HFFc6 (cell line): ENCODE measurements at places on chromosomes 7 and 10.

DNA sequence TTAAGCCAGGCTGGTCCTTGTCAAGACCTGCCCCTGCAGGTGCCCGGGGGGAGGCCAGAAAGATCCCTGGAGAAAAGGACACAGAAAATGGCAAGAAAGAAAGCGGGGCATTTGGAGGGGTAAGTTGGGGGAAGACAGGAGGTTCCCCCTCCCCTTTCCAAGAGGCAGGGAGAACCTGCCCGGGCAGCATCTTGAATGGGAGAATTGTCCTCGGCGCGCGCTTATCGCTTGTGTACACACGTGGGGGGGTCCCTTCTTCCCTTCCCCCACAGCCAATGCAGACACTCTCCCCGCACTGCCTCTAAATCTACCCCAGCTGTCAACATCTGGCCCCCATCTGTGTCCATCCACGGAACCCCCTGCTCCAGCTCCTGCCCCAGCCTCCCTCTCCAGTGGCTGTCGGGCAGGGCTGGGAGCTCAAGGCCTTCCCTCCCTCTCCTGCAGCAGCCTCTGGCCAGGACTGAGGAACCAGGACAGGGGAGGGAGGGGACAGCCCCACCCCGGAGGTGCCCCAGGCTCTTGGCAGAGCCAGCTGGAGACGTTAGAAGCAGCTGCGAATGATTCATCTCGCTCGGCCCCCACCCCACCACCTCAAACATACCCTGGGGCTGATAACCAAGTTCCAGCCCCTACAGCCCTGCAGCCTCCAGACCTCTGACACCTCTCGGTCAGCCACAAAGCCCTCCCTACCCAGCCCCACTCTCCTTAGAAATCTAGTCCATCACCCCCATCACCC, 25.3 kb downstream of the EPHB4 start:
- peaks cover 5% of the 10 kb centered on the region for H3K36me3 ChIP-seq
- H3K27me3 ChIP-seq, result peaks cover 17% of the 10 kb centered on the region
- peak; percentile 91 for DNase-seq
- H3K27ac ChIP-seq, result peak overlapping the region; percentile 58; the same call in 1 of the 2 replicates

DNA sequence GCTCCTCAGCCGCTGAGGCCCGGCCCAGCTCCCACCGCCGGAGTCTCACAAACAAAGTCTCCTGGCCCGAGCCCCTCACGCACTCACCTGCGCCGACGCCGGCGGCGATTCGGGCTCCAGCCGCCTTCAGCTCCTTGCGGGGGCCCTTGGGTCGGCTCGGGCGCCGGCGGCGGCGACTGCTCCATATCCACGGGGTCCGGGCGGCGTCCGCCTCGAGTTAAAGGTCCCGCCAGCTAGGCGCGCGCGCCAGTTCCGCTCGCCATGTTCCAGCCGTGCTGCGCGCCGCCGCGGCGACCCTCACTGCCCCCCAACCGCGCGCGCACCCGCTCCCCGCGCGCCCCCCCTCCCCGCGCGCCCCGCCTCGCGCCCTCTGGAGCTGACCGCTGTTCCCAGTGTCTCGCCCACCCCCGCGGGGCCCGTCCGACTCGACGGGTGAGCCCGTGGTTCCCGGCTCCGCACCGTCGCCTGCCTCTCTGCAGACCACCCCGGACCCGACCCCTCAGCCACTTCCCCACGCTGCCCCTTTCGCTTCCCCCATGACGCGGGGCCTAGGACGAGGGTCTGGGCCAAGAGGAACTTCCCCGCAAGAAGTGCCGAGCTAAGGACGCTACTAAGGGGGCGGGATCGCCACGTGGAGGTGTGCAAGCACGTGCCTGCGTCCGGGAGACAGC, 396.1 kb downstream of the ZNF33B start:
- no peaks in the 10 kb centered on the region for H3K4me1 ChIP-seq
- H3K36me3 ChIP-seq, result peaks cover 4% of the 10 kb centered on the region; the same call in 1 of the 2 replicates
- no peak overlapping the region for H3K27ac ChIP-seq
- DNase-seq, result no peak
- peaks cover 10% of the 10 kb centered on the region for H3K27me3 ChIP-seq

DNA sequence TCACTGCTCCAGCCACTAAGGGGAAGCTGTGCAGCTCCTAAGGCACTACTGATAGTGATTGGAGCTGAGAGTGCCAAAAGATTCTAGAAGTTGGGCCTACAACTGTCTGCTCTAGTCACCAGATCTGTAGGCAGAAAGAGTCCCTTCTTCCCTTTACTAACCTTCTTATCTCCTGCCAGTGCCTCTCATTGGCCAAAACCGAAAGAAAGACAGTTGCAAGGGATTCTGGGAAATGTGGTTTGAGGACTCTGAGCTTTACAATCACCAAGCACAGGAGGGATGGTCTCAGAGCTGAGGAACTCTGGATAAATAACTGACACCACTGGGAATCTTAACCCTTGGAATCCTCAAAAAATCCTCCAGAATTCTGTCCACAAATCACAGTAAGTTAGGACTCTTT, 615.8 kb downstream of the CCSER2 start:
- H3K36me3 ChIP-seq, result 0 out of 2 replicates have a peak, but pooled peaks cover 9% of the 10 kb centered on the region
- no peak overlapping the region for H3K27ac ChIP-seq
- no peak overlapping the region for H3K4me3 ChIP-seq
- H3K27me3 ChIP-seq, result no peaks in the 10 kb centered on the region
- H3K4me1 ChIP-seq, result no peaks in the 10 kb centered on the region

DNA sequence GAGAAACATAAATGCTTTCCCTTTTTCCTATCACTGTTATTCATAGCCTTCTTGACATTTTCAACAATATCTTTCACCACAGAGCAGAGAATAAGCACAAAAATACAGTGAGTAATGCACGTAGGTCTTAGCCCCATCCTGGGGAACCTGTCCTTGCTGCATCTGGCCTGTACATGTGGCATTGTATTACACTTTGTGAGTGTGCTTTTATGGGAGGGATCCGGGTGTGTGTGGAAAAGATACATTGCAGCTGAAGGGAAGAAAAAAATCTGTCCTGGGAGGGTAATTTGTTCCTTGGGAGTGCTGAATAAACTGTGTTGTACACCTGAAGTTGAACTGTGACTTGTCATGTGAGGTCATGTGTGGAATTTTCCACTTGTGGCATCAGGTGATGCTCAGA, 422.7 kb upstream of the LRGUK start:
- no peak overlapping the region for H3K4me3 ChIP-seq
- no peaks in the 10 kb centered on the region for H3K36me3 ChIP-seq
- 0 out of 2 replicates have a peak, but pooled peaks cover 2% of the 10 kb centered on the region for H3K27me3 ChIP-seq
- peaks cover 66% of the 10 kb centered on the region for H3K4me1 ChIP-seq

- no peak overlapping the region for H3K4me3 ChIP-seq
- no peak for DNase-seq
- peaks cover 35% of the 10 kb centered on the region for H3K27me3 ChIP-seq
- no peaks in the 10 kb centered on the region for H3K4me1 ChIP-seq
- H3K36me3 ChIP-seq, result no peaks in the 10 kb centered on the region
These were observed 56.4 kb downstream of the UNCX start for GRCh38 chr7:1288996-1289551.

GRCh38 chr10:88165849-88166271, 302.4 kb downstream of the PTEN start:
- DNase-seq, result peak; percentile 50
- peaks cover 62% of the 10 kb centered on the region for H3K4me1 ChIP-seq
- peaks cover 14% of the 10 kb centered on the region for H3K36me3 ChIP-seq
- peak overlapping the region; percentile 49; the same call in 1 of the 2 replicates for H3K27ac ChIP-seq

DNA sequence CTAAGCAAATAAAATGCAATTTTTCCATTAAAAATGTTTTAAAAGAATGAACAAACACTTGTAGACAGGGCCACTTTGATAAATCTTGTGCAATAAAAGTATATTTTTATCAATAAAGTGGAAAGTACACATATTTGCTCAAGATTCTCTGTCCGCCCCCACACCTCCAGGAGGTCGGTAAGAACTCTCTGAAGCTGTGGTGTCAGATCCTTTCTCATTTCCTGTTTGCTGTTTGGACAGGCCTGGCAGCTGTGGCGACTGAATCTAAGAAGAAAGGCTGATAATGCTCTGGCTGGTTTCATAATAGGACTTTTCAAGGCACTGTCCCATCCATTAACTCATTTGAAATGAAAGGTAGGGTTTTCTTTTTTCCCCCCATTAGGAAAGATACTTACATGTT, 15.3 kb upstream of the ASB4 start:
- no peak overlapping the region for H3K4me3 ChIP-seq
- no peak overlapping the region for H3K27ac ChIP-seq
- H3K36me3 ChIP-seq, result no peaks in the 10 kb centered on the region

GRCh38 chr10:86556532-86556931, 34.9 kb upstream of the WAPL start:
- H3K4me3 ChIP-seq, result no peak overlapping the region
- no peaks in the 10 kb centered on the region for H3K36me3 ChIP-seq
- peaks cover 17% of the 10 kb centered on the region for H3K4me1 ChIP-seq
- H3K27ac ChIP-seq, result no peak overlapping the region
- H3K27me3 ChIP-seq, result peaks cover 21% of the 10 kb centered on the region
- no peak for DNase-seq

GRCh38 chr10:86535132-86535882, 13.7 kb upstream of the WAPL start:
- no peak for DNase-seq
- H3K4me1 ChIP-seq, result peaks cover 4% of the 10 kb centered on the region; the same call in 1 of the 2 replicates
- H3K4me3 ChIP-seq, result no peak overlapping the region; the same call in 1 of the 2 replicates
- H3K27ac ChIP-seq, result no peak overlapping the region

- peaks cover 37% of the 10 kb centered on the region for H3K36me3 ChIP-seq
- peak; percentile 76 for DNase-seq
- H3K4me3 ChIP-seq, result peak overlapping the region; percentile 67
- peaks cover 59% of the 10 kb centered on the region for H3K4me1 ChIP-seq
These were observed 33.4 kb downstream of the PTPN12 start for GRCh38 chr7:77570330-77571011.

DNA sequence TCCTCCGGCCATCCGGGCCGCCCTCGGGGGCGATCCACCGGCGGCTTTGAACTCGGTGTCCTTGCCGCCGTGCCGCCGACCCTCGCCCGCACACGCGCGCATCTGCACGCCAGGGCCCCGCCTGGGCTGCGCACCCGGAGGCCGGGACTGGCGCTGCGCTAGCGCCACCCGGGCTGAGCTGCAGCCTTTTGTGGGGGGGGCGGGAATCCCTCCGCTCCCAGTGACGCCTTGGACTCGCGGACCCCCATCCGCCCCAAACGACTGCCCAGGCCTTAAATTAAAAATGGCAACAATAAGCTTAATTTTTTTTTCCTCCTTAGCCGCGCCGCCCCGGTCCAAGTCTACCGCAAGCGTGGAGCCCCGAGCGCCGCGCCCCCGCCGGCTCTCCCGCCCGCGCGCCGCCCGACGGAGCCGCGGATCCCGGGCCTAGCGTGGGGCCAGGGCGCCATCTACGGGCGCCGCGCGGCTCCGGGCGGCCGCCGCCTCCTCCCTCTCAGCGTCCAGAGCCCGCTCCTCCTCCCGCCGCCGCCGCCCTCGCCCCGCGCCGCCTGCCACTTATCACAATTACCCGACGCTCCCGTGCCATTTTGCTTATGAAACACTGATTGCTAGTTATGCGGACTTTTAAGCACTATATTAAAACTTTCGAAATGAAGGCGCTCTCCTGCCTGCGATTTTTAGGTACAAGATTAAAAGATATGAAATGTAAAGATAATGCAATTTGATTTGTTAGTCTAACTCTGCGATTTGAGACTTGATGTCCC, 7.5 kb upstream of the EBF3 start:
- peaks cover 58% of the 10 kb centered on the region for H3K27me3 ChIP-seq
- H3K36me3 ChIP-seq, result 0 out of 2 replicates have a peak, but pooled peaks cover 4% of the 10 kb centered on the region
- peak overlapping the region; percentile 76 for H3K4me3 ChIP-seq
- no peak for DNase-seq
- peaks cover 6% of the 10 kb centered on the region for H3K4me1 ChIP-seq
- no peak overlapping the region for H3K27ac ChIP-seq

GRCh38 chr10:111835574-111835973, 348.0 kb downstream of the GPAM start:
- H3K36me3 ChIP-seq, result no peaks in the 10 kb centered on the region
- no peak for DNase-seq

DNA sequence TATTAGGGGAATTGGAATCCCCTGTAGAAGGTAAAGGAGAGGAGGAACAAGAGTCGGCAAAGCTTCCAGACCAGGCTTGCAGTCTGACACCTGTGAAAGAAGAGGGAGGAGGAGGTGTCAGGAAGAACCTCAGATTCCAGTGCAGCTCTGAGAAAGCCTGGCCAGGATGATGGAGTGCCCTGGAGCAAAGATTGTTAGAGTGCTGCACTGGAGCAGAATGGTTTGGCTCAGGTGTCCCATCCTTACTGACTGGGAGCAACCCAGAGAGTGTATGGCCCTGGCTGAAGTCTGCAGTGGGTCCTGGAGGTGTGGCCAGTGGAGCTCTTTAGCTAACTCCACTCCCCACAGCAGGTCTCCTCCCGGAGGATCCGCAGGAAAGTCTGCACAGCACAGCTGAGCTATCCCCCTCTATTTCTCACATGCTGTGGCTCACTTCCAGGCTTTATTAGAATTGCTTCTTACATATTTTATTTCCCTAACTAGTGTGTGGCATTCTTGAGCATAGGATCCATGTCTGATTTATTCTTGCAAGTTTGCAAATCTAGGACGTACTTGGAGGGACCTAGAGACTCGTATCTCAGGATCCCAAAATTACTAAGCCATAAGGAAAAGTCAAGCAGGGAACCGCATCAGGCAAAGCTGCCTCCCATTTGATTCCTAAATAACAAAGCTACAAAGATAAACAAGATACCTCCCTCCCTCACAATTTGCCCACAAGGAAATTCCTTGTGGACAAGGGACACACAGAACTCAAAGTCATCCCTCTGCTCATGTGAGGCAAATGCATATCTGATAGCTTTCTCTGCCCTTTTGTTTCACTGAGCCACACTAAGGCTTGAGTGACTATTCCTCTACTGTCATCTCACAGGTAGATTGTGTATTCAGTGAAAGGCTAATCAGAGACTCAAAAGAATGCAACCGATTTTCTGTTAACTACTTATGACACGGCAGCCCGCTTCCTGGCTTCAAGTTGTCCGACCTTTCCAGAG, 58.8 kb downstream of the VIM start:
- no peak overlapping the region for H3K4me3 ChIP-seq
- H3K27ac ChIP-seq, result no peak overlapping the region
- peaks cover 31% of the 10 kb centered on the region for H3K27me3 ChIP-seq
- H3K36me3 ChIP-seq, result peaks cover 9% of the 10 kb centered on the region

GRCh38 chr10:123269017-123269552, 114.9 kb downstream of the BUB3 start:
- peaks cover under 1% of the 10 kb centered on the region; the same call in 1 of the 2 replicates for H3K27me3 ChIP-seq
- DNase-seq, result no peak
- no peaks in the 10 kb centered on the region for H3K36me3 ChIP-seq
- H3K4me1 ChIP-seq, result no peaks in the 10 kb centered on the region
- H3K4me3 ChIP-seq, result no peak overlapping the region
- H3K27ac ChIP-seq, result no peak overlapping the region

GRCh38 chr7:154777908-154778307, 225.0 kb downstream of the PAXIP1 start:
- H3K36me3 ChIP-seq, result no peaks in the 10 kb centered on the region; the same call in 1 of the 2 replicates
- H3K27ac ChIP-seq, result no peak overlapping the region
- no peaks in the 10 kb centered on the region for H3K4me1 ChIP-seq
- DNase-seq, result no peak
- no peaks in the 10 kb centered on the region for H3K27me3 ChIP-seq

DNA sequence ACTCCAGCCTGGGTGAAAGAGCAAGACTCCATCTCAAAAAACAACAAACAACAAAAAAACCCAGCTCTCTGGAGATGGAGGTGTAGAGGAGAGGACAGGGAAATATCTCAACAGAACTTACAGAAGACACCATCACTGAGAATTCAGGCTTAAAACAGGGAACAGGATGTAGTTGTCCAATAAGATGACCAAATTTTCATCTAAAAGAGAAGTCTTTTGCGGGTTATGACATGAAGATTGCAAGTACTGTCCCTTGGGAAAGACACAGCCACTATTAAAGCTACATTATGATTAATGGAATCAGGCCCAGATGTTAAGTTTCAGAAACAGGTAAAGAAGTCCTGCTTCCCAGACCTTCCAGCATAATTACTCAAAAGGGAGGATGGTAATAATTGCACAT, 235.2 kb upstream of the NRP1 start:
- H3K4me1 ChIP-seq, result peaks cover 7% of the 10 kb centered on the region
- H3K36me3 ChIP-seq, result no peaks in the 10 kb centered on the region
- H3K27me3 ChIP-seq, result peaks cover 3% of the 10 kb centered on the region
- H3K4me3 ChIP-seq, result no peak overlapping the region
- H3K27ac ChIP-seq, result no peak overlapping the region
